Tibial nerve (tissue), 4 donors: ENCODE measurements at places on chromosomes 5 and 9.

DNA sequence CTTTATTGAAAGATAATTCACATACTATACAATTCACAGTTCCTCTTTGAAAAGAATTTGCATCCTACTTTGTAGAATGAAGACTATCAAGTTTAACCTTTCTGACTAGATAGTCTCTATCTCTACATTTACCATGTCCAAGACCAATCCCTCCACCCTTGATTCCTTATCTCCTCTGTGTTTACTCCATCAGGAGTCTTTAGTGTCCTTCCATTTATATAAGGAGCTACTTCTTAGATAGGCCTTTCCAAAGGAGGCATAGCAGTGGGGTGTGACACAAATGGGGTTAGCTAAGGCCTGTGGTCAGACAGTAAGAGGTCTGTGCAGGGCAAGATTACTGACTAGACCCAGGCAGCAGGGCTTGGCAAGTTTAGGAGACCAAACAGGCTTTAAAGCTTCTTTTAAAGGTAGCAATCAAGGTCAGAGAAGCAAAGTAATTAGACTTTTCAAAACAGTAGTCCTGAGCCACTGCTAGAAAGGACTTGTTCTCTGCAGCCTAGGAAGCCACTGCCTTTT is 11.1 kb upstream of the DMXL1 start:
- no peak for DNase-seq

DNA sequence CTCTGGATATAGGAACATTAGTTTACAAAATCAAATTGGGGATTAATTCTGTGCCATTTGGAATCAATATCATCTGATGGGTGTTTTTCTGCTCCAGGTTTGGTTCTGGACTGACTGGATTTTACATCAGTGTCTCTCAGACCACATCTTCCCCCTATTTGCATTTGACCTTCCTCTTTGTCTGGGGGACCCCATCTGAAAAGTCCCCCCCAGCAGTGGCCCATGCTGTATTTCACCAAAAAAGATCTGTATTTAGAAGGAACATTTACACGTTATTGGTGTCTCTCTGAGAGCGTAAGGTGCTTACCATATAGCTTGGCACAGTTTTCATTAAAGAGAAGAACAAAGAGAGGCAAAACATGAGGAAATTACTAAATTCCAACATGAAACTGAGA is 215.6 kb upstream of the CLINT1 start:
- DNase-seq, result no peak

DNA sequence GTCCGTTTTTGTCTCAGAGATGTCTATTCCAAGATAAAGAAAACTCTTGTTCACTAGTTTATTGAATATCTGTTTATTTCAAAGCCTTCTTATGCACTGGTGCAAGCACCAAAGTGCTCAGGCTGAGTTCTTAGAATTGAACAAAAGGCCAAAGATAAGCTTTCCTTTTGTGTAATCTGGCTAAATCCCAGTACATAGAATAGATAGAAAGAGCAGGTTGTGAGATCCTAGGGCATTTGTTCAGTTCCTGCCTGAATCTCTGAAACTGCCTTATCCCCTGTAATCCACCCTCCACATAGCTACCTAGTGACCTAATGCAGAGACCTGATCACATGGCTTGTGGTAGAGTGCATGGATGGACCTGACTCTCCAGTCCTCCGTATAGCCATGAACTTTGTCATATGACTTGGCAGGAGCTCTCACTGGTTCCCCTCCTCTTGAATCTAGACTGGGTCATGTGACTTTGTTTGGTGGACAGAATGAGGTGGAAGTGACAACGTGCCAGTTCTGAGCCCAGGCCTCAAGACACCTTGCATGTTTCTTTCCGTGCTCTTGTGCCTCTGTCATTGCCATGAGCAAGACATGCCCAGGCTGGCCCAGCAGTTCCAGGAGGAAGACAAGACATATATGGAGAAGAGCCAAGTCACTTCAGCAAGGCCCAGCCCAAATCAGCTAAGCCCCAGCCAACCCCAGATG is 139.3 kb upstream of the SHB start:
- no peak for DNase-seq

DNA sequence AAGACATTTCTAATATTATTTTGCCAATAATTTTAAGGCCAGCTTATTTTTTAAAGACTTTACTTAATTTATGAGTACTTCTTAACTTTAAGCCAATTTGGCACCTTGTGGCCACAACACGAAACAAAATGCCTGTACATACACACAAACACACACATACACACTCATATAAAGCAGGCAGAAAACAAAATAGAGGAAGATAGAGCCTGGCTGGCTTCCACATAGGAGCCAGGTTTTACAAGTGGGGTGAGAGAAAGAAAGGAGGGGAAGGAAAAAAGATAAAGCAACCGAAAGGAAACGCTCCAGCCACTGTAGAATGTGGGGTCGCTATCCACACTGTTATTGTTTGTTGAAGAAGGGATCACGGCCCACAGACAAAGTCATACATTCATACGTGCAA is 10.4 kb downstream of the GMCL2 start:
- DNase-seq, result no peak

DNA sequence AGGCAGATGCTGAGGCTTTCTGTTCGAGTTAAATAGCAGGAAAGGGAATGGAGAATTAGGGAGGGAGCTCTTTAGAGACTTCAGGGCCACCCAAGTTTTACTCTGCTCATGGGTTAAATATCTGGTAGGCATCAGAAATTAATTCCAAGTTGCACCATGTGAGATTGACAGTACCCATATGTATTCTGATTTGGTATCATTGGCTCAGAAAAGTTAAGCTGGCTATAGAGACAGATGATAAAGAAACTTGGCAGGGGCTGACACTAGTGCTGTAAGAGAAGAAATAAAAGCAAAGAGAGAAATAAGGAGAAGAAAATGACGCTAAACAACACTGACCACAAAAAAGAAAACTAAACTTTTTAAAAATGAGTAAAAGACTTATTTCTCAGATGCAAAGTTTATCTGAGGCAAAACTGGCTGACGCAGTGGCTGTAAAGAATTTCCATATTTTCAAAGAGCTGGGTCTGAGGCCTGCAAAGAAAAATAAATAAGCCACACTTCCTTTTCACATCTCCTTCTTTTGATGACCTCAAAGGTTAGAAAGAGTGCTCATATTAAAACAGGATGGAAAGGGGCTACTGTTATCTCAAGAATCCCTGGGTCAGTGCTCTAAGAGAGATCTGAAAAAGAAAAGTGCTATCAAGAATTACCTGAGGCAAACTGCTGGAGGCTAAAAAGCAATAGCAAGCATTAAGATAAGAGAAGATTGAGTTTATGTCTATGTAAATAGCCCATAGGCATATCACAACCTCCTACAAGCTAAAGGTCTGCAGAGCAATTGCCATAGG is 399.0 kb upstream of the MEF2C start:
- DNase-seq, result no peak

- DNase-seq, result no peak
Measured at GRCh38 chr5:149337736-149338135, 7.6 kb upstream of the GRPEL2 start.

DNA sequence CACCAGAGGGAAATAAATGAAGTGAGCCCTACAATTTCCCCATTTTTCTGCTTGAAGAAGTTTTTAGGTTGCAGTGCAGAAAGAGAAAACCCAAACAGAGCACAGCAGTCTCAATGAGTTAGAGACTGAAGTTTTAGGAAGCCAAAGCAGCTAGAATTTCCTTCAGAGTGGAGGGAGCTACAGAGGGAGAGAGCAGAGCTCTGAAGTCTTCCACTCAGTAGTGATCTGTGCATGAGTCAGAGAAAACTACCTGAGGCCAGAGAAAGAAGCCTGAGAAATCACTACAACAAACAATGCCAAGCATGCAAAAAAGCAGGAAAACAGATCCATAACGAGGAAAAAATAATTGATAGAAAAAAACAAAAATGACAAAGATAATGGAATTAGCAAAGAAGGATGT is 17.9 kb upstream of the NDUFB6 start:
- DNase-seq, result no peak
